ENCODE measurements at places on chromosomes 16 and 17.

- no peak for DNase-seq
Observed at GRCh38 chr16:20675488-20676267, 21.8 kb downstream of the ACSM1 start.

GRCh38 chr16:2768403-2769089 is 8.5 kb downstream of the ELOB start:
- no peak for DNase-seq

DNA sequence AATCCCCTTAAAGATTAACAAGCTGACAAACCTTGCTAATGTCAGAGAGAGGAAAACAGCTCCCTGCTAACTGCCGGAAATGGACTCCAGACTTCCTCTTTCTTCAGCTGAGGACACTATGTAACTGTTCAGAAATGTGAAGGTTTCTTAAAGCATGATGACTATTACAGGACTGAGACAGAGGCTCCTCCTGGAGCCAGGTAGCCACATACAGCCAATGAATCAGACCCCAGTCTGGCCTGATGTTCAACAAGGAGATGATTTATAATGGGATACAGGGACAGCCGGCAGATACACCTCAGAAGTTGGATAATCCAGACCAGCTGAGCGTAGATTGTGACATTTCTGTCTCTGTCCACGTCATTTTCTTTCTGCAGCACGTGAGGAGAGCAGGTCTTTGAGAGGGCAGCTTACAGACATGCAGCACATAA is 216.2 kb downstream of the HS3ST3A1 start:
- no peak for DNase-seq

- DNase-seq: no peak
Observed at GRCh38 chr16:3695610-3696369, 21.5 kb downstream of the TRAP1 start.

- no peak for DNase-seq
Observed at GRCh38 chr17:50632637-50633036, 2.0 kb upstream of the ABCC3 start.

- peak; percentile 46 for DNase-seq
Observed at GRCh38 chr17:74430706-74431567, 951 bp upstream of the GPRC5C start.

- no peak for DNase-seq
Observed at GRCh38 chr17:48579760-48580554, 1.8 kb upstream of the HOXB4 start.

DNA sequence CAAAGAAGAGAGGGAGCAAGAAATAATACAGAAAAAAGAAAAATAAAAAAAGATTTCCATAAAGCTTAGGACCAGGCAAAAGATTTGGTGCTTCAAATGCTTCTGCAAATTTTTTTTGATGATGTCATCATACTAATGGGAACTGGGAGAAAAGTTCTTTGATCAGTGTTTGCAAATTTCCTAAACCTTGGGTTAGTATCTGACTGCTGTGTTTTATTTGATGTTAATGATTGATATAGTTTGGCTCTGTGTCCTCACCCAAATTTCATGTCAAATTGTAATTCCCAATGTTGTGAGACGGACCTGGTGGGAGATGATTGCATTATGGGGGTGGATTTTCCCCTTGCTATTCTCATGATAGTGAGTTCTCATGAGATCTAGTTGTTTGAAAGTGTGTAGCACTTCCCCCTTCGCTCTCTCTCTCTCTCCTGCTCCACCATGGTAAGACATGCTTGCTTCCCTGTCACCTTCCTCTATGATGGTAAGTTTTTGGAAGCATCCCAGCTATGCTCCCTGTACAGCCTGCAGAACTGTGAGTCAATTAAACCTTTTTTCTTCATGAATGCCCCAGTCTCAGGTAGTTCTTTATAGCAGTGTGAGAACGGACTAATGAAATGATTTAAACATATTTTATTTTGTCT is 72.6 kb downstream of the TMEM100 start:
- DNase-seq: no peak

- DNase-seq: no peak
Observed at GRCh38 chr17:36696805-36697204, 95.4 kb downstream of the MRM1 start.

GRCh38 chr17:77474292-77474988 is 333.7 kb downstream of the SEC14L1 start:
- DNase-seq: no peak

- DNase-seq: no peak
Observed at GRCh38 chr16:8512941-8513624, 77.2 kb downstream of the TMEM114 start.

DNA sequence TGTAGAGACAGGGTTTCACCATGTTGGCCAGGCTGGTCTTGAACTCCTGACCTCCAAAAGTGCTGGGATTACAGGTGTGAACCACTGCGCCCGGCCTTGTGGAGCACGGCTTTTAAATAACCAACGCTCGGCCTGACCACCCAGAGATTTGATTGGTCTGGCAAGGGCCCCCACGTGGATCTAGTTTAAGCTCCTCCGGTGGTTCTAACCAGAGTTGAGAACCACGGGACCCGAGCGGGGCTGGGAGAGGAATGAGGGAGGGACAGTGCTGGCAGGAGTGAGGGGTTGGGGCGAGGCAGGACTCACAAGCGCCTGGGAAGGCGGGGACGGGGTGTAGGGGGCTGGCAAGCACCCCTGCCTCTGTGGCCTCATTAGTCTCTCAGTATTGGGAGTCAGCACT is 3.0 kb downstream of the NLRC3 start:
- no peak for DNase-seq

- no peak for DNase-seq
Observed at GRCh38 chr17:73614256-73614655, 30.0 kb downstream of the SDK2 start.

- no peak for DNase-seq
Observed at GRCh38 chr16:47311738-47312505, 148.9 kb downstream of the ITFG1 start.

GRCh38 chr17:43734376-43734775 is 24.2 kb downstream of the SOST start:
- DNase-seq: no peak

- DNase-seq: no peak
Observed at GRCh38 chr16:47694543-47694942, 233.4 kb downstream of the PHKB start.

DNA sequence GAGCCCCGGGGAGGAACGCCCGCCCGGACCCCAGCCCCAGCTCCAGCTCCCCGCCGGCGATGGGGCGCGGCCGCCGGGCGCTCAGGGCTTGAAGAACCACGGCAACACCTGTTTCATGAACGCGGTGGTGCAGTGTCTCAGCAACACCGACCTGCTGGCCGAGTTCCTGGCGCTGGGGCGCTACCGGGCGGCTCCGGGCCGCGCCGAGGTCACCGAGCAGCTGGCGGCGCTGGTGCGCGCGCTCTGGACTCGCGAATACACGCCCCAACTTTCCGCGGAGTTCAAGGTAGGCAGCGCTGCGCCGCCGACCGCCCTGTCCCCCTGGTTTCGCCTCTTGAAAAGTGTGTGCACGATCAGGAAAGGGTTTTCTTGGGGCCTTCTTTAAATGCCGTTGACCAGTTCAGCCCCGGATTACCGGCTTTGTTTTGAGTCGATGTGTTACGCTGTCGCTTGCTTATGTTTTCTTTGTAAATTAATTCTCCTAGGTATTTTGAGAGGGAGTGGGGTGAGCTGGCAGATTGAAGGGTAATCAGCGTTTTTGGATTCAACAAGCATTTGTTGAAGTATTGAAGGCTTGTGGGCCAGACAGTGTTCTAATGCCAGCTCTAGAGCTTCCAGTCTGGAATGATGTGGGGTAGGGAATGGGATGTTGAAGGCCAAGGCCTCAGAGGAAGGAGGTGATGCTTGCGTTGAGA is 681 bp downstream of the USP43 start:
- DNase-seq: no peak

GRCh38 chr17:44354582-44355561 is 8.8 kb downstream of the FAM171A2 start:
- DNase-seq: no peak

- DNase-seq: no peak
Observed at GRCh38 chr16:56669840-56670619, 416 bp downstream of the MT1H start.

GRCh38 chr17:32525122-32525521 is 38.3 kb downstream of the CDK5R1 start:
- no peak for DNase-seq

DNA sequence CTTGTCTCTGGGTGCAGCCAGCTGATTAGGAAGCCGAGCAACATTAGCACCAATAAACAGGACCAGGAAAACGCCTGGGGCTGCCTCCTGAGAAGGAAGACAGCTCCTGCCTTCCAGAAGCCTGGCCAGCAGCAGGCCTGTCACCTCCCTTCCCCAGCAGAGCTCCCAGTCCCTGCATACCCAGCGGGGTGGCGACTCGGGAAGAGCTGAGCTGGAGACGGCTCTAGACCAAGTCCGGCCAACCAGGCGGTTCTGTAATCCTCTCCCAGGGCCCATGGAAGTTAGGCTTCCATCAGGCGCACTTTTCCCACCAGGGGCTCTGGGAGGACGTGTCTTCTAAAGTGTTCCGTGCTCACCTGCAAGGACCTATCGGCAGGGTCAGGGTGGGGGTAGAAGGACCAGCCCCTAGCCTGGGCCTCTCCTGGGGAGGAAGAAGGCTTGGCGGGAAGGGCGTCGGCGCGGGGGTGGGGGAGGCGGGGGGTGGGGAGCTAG is 12.0 kb upstream of the CLUH start:
- no peak for DNase-seq

- no peak for DNase-seq
Observed at GRCh38 chr16:10169904-10170410, 12.3 kb downstream of the GRIN2A start.

- DNase-seq: no peak
Observed at GRCh38 chr17:76969598-76970172, 101.5 kb downstream of the MGAT5B start.

GRCh38 chr16:17747081-17747756 is 276.5 kb upstream of the XYLT1 start:
- DNase-seq: no peak

GRCh38 chr17:17724307-17725010 is 43.2 kb downstream of the RAI1 start:
- no peak for DNase-seq

DNA sequence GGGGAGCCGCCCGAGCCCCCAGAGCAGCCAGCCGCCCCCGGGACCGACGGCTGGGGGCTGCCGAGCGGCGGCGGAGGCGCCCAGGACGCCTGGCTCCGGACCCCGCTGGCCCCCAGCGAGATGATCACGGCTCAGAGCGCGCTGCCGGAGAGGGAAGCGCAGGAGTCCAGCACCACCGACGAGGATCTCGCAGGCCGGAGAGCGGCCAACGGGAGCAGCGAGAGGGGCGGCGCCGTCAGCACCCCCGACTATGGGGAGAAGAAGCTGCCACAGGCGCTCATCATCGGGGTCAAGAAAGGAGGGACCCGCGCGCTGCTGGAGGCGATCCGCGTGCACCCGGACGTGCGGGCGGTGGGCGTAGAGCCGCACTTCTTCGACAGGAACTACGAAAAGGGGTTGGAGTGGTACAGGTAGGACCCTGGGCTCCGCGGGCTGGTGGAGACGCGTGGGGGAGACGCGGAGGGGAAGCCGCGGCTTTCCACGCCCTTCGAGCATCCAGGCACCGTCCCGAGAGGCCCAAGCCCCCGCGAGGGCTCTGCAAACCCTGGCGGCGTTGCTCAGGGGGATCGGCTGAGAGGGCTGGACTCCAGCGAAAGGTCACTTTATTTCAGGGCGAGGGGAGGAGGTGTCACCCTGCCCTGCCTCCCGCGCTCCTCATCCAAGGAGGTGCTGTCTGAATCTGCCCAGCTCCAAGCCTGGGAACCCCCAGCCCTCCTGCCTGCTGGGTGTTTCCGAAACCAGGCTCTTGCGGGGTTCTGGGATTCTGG is 1.2 kb downstream of the HS3ST4 start:
- DNase-seq: no peak

- DNase-seq: no peak
Observed at GRCh38 chr16:19722981-19723380, 4.9 kb downstream of the IQCK start.

DNA sequence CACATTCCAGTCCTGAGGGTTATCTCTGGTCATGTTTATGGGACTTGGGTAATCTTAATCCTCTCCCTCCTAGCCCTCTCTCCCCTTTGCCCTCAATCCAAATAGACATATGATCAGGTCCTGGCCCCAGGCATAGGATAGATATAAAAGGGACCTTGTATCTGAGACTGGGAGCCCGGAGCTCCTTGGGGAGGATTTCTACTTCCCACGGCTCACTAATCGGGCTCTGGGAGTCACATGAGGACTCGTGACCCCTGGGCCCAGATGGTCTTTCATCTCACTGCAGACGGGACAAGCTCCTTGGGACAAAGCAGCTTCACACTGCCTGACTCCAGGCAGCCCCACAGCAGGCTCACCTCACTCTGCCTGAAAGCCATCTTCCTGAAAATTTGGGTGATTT is 57.8 kb upstream of the LYRM9 start:
- no peak for DNase-seq

DNA sequence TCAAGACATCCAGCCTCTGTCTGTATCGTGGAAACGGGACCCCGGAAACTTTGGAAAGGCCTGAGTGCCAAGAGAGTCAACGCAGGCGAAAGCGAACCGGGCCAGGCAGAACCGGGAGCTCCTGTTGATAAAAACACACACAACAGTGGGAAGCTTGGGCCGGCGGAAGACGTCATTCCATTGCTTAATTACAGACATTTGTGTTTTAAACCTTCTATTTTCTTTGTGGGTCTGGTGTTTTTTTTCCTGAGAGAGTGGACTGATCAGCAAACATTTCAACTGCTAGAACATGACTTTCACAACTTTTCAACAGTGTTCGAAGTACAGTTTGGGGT is 878 bp upstream of the RNF157 start:
- DNase-seq: no peak

DNA sequence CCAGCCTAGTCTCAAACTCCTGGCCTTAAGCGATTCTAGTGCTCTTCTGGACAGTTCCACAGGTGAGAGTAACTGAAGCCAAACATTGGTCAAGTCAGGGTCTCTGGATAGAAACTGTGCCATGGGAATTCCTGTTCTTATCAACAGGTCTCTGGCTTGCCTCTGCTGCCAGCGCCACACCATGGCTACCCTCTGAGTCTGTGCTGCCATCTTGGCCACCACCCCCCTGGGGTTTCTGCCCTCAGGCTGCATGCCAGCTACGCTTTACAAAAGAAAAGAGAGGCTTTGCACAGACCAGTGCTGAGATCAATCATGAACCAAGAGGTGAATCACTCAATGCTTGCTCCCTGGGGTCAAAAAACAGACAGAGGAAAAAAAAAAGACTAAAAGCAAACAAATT is 24.4 kb upstream of the CREBBP start:
- DNase-seq: no peak

- DNase-seq: no peak
Observed at GRCh38 chr16:58107228-58107627, 22.0 kb downstream of the CFAP20 start.

GRCh38 chr16:52963212-52963854 is 89.4 kb downstream of the CHD9NB start:
- no peak for DNase-seq

All from NCI-H1694 treated with DMSO at 0.1 percent for 48 hours (cell line).